Activated CD4-positive, alpha-beta T cell treated with anti-CD3 and anti-CD28 coated beads for 24 hours (primary cell): ENCODE measurements at places on chromosomes 5 and 9.

- DNase-seq, result no peak
Measured at GRCh38 chr5:132688536-132689339, 14.9 kb downstream of the IL4 start.

DNA sequence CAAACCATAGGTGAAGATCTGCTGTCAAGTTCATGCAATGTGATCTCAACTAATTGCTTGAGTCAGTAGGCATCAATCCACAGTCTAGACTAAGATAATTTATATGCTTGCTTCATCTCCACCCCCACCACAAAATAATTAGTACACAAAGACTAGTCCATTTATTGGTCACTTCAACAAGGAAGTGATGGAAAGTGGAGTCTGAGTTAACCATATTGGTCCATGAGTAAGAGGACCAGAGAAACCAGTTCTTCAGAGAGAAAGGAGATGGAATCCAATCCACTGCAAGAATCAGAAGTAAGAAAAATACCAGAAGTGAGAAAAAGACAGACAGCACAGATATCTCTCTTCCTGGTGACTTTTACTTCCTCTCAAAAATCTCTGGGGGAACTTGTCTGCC, 366.5 kb downstream of the CHSY3 start:
- DNase-seq, result no peak

DNA sequence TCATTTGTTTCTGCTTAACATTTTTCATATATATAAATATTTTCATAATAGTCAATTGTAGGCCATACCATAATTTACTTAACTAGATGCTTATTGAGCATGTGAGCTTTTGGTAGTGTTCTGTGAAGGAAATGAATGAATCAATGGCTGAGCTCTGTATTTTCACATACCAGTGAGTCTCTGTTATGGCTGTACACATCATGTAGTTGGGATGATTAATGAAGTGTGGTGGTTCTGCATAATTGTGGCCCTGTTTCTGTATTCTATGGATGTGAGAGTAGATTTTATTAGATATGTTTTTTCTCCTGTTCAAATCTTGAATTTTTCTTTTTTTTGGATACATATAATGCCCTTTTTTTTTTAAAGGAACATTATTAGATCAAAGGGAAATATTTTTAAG, 56.2 kb downstream of the CTNNA1 start:
- DNase-seq, result no peak

- no peak for DNase-seq
Measured at GRCh38 chr5:172530406-172530805, 76.1 kb upstream of the SH3PXD2B start.

GRCh38 chr9:75974016-75974766, 83.7 kb downstream of the PCSK5 start:
- DNase-seq, result no peak

- DNase-seq, result no peak
Measured at GRCh38 chr5:2896371-2897275, 145.1 kb upstream of the IRX2 start.

DNA sequence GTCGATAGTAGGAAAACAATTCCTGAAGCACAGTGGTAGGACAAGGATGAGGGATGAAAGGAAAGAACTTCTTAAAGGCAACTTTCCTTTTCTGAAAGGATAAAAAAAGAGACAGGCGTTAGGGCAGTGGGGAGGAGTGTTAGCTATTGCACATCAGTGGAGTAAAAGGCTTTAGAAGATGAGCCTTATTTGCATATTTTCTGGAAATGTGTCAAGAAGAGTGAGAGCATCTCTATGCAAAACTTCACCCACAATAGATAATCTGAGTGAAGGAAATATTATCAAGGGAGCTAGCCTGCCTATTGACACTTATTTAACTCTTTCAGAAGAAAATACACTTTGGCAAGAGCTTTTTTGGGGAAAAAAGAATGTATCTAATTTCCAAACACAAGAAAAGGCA, 151.6 kb downstream of the MACIR start:
- DNase-seq, result no peak

GRCh38 chr5:142300677-142301076, 24.1 kb downstream of the SPRY4 start:
- no peak for DNase-seq

DNA sequence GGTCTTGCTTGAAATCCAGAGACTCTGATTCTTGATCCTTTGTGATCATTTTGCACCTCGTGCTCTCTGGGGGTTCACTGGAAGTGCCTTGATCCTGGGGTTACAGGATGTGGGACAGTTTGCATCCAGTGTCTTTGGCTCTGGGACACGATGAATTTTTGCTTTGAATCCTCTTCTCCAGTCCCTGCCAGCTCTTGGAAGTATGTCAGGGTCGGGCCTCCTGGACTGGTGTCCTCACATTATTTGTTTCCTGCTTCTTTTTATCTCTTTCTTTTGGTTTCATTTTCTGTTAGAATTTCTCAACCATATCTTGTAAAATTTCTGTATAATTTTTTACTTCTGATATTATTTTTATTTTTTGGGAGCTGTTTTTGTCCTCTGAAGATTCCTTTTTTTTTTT, 34.2 kb downstream of the SECISBP2 start:
- DNase-seq, result no peak

GRCh38 chr5:92864591-92864990, 716.4 kb downstream of the NR2F1-AS1 start:
- no peak for DNase-seq

DNA sequence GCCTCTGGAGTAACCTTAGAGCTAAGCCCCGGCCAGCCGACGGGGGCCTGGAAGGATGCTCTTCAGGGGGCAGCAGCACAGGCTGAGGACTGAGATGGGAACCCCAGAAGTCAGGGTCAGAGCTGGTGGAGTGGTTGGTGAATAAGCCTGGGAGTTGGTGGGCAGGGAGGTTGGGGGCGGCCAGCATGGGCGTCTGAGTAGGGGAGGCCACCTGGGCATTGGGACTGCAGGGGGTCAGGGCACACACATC, 14.4 kb downstream of the NINJ1 start:
- no peak for DNase-seq

DNA sequence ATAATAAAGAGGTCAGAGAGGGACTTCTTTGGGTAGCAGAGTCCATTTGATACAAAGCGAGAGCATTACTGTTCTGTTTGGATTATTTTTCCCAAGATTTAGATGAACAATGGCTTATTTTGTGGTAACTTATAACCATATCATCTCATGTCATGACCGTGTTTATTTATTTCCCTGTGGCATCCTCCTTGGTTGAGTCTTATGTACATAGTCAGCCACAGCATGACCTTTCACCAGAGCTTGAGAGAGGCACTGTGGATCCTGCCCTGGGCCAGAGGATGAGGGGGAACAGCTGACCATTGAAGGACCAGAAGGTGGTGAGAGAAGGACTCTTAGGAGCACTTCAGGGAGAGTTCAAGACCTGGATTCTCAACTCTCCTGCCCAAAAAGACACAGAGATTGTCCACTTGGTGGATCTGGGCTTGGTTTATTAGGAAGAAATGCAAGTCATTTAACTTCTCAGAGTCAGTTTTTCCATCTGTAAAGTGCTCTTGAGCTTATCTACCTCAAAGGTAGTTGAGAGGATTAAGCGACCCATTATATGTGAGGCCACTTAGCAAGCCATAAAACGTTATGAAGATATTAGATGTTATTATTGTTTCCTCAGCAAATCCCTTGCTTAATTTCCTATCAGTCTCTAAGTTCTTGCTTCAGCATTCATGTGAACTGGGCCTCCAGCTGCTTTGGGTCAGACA, 51.4 kb downstream of the PPIC start:
- DNase-seq, result no peak

- DNase-seq, result no peak
Measured at GRCh38 chr9:136411378-136411777, 920 bp downstream of the PMPCA start.

GRCh38 chr9:129934780-129935179, 99.5 kb downstream of the USP20 start:
- DNase-seq, result no peak

DNA sequence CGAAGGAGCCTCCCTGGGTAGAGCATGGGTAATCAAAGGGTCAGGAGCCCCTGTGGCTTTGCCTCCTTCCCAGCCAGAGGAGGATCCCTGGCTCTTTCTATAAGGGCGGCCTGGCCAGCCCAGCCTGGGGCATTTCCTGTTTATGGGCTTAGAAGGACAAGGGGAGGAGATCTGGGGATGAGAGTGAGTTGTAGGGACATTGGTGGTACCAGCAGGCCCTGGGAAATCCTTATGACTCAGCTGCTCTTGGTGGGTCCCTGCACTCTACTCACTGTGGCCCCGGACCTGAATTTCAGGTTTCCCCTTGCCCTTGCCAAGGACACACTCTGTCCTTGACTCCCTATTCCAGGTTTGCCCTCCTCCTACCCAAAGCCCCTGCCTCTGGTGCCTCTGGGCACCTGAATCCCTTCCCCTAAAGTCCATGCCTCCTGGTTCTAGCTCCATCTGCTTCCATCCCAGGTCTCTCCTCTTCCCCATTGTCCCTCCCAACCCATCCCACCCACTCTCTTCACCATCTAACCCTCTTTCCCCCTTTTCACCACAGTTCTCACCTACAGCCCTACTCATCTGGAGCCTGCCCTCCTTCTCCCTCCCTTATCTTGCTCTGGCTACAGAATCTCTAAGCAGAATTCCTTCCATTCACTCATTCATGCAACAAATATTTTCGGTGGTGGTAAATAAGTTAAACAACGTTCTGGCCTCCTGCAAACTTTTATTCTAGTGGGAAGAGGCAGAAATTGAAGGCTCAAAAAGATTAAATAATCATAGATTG, 34.9 kb downstream of the PCDH1 start:
- no peak for DNase-seq

GRCh38 chr5:143126174-143127019, 277.1 kb downstream of the NR3C1 start:
- DNase-seq, result no peak

DNA sequence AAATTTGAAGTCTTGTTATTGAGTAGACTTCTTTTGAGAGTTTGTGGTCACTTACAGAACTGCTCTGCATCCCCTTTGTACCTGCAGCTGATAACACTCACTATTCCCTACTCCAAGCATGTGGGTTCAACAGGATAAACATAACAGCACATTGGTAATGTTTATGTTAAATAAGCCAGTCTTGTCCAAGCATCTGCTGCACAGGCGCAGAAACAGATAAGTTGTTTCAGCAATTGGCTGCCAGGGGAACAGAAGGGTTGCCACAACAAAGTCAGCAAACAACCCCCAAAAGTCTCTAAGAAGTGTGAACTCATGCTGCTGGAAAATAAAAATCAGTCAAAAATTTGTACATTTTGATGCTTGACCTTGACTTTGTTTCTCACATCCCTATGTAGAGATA, 174.6 kb downstream of the GDNF start:
- DNase-seq, result no peak
